Central memory CD8-positive, alpha-beta T cell (primary cell): ENCODE measurements at places on chromosomes 5 and 9.

DNA sequence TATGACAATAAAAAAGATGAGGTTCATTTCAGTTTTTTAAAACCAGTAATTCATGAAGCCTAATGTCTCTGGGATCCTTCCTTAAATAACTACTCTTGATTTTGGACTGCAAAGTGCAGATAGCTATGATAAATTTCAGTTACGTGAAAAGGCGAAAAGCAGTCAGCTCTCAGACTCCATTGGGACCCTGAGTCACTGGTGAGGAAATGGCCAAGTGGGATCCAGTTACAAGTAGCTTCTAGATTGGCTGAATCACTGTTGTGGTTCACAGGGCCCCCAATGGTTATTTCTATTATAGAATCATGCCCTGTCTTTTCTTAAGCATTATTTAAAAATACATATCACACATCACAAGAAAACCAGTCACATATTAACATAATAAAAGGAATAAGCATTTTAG is 31.1 kb upstream of the PPP3R2 start:
- H3K36me3 ChIP-seq, result no peaks in the 10 kb centered on the region
- no peaks in the 10 kb centered on the region for H3K27me3 ChIP-seq
- no peak overlapping the region for H3K4me3 ChIP-seq
- DNase-seq, result no peak

DNA sequence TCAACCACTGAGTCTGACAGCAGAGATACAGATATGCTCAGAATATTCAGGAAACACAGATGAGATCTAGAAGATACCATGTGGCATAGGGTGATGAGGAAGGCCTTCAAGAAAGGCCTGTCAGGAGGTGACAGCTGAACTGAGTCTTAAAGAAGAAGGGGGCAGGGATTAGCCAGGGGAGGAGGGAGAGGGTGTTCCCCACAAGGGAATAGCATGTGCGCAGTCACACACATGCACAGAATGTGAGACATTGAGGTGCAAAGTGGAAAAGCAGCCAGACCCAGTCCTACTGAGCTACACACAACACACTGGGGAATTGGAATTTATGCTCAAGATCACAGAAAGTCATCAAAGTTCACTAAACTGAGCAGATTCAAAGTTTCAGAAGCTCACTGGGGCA is 3.0 kb upstream of the SLC25A48 start:
- peaks cover 6% of the 10 kb centered on the region for H3K4me1 ChIP-seq
- peaks cover 60% of the 10 kb centered on the region for H3K27me3 ChIP-seq
- DNase-seq, result no peak
- no peak overlapping the region for H3K4me3 ChIP-seq
- H3K27ac ChIP-seq, result no peak overlapping the region
- no peaks in the 10 kb centered on the region for H3K36me3 ChIP-seq

DNA sequence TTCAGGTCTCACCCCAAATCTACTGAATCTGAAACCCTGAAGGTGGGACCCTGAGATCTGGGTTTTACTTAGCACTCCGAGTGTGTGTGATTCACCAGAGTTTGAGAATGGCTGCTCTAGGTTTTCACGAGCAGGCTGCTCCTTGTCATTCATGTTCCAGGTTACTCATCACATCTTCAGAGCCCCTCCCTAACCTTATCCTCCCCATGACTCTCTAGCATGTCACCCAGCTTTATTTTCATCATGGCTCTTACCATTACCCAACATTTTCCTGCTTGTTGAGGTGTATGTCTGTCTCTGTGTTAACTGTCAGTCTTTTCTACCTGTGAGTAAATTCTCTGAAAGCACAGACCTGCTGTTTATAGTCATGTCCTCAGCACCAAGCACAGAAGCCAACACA is 319.2 kb downstream of the NSG2 start:
- no peak overlapping the region for H3K27ac ChIP-seq
- no peaks in the 10 kb centered on the region for H3K27me3 ChIP-seq
- DNase-seq, result no peak
- no peak overlapping the region for H3K4me3 ChIP-seq
- H3K4me1 ChIP-seq, result no peaks in the 10 kb centered on the region

- no peak overlapping the region for H3K4me3 ChIP-seq
- H3K27me3 ChIP-seq, result peaks cover 36% of the 10 kb centered on the region
- no peaks in the 10 kb centered on the region for H3K36me3 ChIP-seq
- DNase-seq, result no peak
These were observed 48.1 kb upstream of the COL5A1 start for GRCh38 chr9:134593286-134594077.

DNA sequence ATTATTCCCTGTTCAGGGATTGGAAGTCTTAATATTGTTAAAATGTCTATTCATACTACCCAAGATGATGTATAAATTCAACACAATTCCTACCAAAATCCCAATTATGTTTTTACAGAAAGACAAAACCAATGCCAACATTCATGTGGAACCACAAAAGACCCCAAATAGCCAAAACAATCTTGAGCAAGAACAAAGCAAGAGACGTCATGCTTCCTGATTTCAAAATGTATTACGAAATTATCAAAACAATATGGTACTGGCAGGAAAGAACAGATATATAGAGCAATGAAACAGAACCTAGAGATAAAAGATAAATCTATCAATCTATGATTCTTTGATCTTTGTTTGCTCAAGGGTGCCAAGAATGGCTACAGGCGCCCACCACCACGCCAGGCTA is 237.9 kb downstream of the TAF11L14 start:
- DNase-seq, result no peak
- H3K27me3 ChIP-seq, result no peaks in the 10 kb centered on the region
- H3K4me1 ChIP-seq, result no peaks in the 10 kb centered on the region
- H3K36me3 ChIP-seq, result no peaks in the 10 kb centered on the region
- no peak overlapping the region for H3K4me3 ChIP-seq

DNA sequence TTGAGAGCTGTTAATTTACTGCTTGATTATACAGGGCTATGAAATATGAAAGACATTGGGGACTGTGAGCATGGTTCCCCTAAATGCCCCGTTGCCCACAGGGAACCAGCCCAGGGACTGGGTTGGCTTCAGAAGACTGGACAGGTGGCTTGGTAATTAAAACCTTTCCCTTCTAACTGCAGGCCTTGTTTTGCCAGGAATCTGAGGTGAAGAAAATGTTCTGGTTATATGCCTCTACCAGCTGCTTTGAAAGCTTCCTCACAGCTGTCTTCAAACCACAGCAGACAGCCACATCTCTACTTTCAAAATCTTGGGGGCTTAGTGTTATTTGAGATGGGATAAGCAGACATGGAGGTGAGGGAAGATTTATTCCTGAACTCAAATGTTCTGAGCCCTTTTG is 153.3 kb upstream of the SPRY4 start:
- H3K27ac ChIP-seq, result no peak overlapping the region
- H3K27me3 ChIP-seq, result peaks cover 31% of the 10 kb centered on the region
- no peak overlapping the region for H3K4me3 ChIP-seq
- no peaks in the 10 kb centered on the region for H3K4me1 ChIP-seq
- no peak for DNase-seq
- peaks cover 2% of the 10 kb centered on the region for H3K36me3 ChIP-seq

- peaks cover 23% of the 10 kb centered on the region for H3K27me3 ChIP-seq
- no peak for DNase-seq
- no peak overlapping the region for H3K4me3 ChIP-seq
- H3K4me1 ChIP-seq, result no peaks in the 10 kb centered on the region
These were observed 161.1 kb downstream of the GLIS3 start for GRCh38 chr9:4138781-4139180.

DNA sequence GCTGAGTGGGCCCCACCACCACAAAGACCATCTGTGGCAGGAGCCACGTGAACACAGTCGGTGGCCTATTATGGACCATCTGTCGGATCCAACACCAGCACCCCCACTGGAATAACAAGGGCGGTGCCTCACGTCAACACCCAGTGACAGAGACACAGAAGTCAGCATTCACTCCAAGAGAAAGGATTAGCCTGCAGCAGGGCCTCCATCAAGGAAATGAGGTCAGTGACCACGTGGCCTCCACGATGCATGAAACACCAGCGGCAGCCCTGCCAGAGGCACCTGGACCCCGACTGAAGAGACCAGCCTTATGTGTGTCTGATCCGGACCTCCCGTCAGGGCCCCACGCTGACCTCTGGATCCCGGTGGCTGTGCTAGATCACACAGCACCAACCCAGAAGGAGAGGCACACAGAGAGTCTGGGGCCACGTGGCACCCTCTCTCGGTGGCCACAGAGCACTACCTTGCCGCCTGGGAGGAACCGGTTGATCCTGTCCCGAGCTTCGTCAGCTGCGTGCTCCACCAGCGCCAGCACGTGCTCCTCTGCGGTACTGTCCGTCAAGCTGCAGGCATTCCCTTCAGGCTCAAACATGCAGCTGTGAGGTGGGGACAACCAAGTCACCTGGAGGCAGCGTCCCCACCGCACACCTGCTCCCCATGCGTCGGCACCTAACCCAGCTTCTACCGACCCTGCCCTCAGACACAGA is 9.0 kb downstream of the BRD9 start:
- no peak for DNase-seq
- peak overlapping the region; percentile 96 for H3K27ac ChIP-seq
- no peak overlapping the region for H3K4me3 ChIP-seq
- H3K4me1 ChIP-seq, result peaks cover 38% of the 10 kb centered on the region
- peaks cover 52% of the 10 kb centered on the region for H3K36me3 ChIP-seq
- H3K27me3 ChIP-seq, result no peaks in the 10 kb centered on the region

DNA sequence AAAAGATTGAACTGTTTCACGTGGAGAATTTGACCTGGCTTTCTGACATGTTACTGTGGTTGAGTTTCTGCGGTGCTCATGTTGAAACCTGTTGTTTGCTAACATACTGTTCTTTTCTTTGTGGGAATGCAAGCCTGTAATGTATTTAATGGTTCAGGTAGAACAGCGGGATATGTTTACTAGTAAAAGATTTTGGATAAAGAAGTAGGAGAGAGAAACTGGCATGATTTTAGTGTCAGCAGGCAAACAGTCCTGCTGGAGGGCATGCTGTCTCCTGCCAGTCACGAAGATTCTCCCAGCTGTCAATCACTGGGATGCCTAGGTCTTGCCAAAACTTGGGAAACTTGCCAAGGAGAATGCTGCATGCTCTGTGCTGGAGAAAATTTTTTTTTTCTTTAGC is 263.5 kb downstream of the TAF11L14 start:
- no peaks in the 10 kb centered on the region for H3K4me1 ChIP-seq
- no peak overlapping the region for H3K27ac ChIP-seq
- peaks cover 1% of the 10 kb centered on the region for H3K36me3 ChIP-seq
- H3K4me3 ChIP-seq, result no peak overlapping the region
- no peak for DNase-seq

DNA sequence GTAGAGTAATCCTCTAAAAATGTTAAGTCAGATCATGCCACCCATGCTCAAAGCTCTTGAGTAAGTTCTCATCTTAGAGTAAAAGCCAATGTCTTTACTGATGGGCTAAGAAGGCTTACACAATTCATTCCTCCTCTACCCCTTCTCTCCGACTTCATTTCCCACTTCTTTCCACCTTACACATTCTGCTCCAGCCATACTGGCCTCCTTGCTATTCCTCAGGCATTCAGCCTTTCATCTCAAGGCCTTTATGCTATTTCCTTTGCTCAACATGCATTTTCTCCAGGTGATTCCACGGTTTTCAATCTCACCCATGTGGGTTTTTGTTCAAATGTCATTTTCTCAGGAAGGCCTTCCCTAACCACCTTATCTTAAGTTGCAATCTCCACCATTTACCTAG is 104.9 kb downstream of the MAP1B start:
- H3K4me3 ChIP-seq, result no peak overlapping the region
- DNase-seq, result no peak
- H3K36me3 ChIP-seq, result no peaks in the 10 kb centered on the region
- no peaks in the 10 kb centered on the region for H3K4me1 ChIP-seq
- no peaks in the 10 kb centered on the region for H3K27me3 ChIP-seq

DNA sequence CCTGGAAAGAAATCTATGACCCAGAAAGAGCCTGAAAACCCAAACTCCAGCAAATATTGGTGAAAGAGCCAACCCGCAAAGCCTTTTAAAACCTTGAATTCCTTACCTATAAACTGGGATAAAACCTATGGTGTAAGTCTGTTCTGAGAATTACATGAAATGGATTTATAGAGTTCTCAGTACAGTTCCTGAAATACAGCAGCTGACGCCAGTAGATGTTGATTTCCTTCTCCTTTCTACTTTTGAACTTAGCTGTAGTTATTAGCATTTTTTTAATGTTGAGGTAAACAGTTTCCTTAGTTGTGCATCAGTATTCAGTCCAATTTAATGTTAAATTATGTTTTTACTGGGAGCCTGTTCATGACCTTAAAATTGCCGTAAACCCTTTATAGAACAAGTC is 3.7 kb downstream of the SPIN1 start:
- H3K27ac ChIP-seq, result no peak overlapping the region
- no peak overlapping the region for H3K4me3 ChIP-seq
- no peak for DNase-seq
- no peaks in the 10 kb centered on the region for H3K27me3 ChIP-seq
- peaks cover 19% of the 10 kb centered on the region for H3K4me1 ChIP-seq
- H3K36me3 ChIP-seq, result peaks cover 19% of the 10 kb centered on the region
